Activated CD4-positive, alpha-beta T cell treated with anti-CD3 and anti-CD28 coated beads, Interleukin-2, amount 10 ng/mL, durations not matched to agents 24 days and 14 days (primary cell): ENCODE measurements at places on chromosomes 1 and 21. TPM values are rescaled to one million over a fixed set of nuclear protein-coding genes. Genes with fewer than 3 reads are reported as not detected.
A peak's percentile ranks its signal among the peaks of the same experiment; 100 is the strongest.

GRCh38 chr1:12179111-12179519, 12.3 kb downstream of the TNFRSF1B start:
- DNase-seq = peak; percentile 92

DNA sequence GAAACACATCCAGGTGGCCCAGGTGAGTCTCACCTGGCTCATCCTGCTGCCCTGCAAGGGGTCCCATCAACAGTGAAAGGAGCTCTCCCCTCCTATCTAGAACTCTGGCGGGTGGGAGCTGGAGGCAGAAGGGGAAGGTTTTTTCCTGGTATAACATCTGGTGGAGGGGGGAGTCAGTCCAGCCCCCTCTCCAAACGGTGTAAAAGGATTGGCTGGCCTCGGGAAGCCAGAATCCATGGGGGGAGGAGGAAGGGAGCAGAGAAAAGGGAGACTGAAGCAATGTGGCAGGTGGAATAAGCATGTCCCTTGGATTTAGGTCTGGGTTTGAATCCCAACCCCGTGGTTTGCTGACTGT, 1.2 kb upstream of the CAMK2N1 start:
- DNase-seq = no peak

GRCh38 chr1:35171579-35171978, 21.4 kb downstream of the SFPQ start:
- DNase-seq = no peak

The UBAP2L gene
- 277 and 281 TPM in 2 replicates for total RNA-seq

GRCh38 chr1:232628335-232629249, 1.3 kb downstream of the SIPA1L2 start:
- DNase-seq = no peak

GRCh38 chr1:94334764-94335163, 83.4 kb upstream of the ABCD3 start:
- DNase-seq = no peak

The SPRR2A gene
- not detected in 2 replicates for total RNA-seq

GRCh38 chr1:200301152-200301551, 108.7 kb downstream of the ZNF281 start:
- no peak for DNase-seq

The LCE2A gene
- not detected in 2 replicates for total RNA-seq

GRCh38 chr1:112504661-112505399, 3.9 kb upstream of the WNT2B start:
- DNase-seq = no peak

DNA sequence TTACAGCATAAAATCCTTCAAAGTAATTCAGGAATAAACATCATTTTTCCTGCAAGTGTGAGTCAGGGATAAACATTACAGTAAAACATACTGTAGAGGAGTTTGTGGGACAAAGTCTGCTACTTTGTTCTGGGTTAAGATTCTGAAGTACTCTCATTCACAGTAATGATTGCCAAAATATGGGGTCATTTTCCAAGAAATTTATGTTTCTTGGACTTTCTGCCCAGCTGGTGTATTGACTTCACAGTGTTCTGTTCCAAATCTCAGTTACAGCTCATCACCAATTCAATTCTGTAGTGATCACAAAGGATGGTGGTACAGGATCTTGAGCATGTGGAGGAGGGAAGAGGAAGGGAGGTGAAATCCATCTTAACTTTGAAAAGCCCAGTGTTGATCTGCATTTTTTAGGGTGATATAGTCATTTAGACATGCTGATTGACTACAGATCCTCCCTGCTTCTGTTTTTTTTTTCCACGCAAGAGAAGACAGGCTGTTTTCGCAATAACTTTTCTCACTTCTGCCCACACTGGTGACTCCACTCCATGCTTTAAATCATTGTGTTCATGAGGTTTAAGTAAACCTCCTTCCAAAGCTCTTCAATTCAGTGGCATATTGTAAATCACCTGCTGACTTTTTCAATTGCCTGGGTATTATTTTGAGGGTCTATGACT, 60.4 kb upstream of the C1orf53 start:
- no peak for DNase-seq

DNA sequence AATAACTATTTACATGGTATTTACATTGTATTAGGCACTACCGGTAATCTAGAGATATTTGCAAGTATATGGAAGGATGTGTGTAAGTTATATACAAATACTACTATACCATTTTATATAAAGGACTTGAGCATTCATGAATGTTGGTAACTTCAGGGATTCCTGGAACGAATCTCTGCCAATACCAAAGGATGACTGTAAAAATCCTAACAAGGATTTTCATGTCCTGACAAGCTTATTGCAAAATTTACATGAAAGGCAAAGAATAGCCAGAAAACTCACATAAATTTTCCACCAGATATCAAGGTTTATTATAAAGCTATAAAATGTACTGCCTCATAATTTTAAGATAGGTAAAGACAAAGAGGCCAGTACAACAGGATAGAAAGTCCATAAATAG, 325.2 kb upstream of the NRIP1 start:
- DNase-seq = no peak

- DNase-seq = no peak
Measured at GRCh38 chr1:192826791-192827546, 18.1 kb downstream of the RGS2 start.

The CYP4Z1 gene
- not detected in 2 replicates for total RNA-seq

The CNKSR1 gene
- total RNA-seq = 4.0 and 6.2 TPM in 2 replicates

The TINAGL1 gene
- not detected in 2 replicates for total RNA-seq

- peak; percentile 95 for DNase-seq
Measured at GRCh38 chr1:93846206-93846991, 32.6 kb downstream of the DNTTIP2 start.

DNA sequence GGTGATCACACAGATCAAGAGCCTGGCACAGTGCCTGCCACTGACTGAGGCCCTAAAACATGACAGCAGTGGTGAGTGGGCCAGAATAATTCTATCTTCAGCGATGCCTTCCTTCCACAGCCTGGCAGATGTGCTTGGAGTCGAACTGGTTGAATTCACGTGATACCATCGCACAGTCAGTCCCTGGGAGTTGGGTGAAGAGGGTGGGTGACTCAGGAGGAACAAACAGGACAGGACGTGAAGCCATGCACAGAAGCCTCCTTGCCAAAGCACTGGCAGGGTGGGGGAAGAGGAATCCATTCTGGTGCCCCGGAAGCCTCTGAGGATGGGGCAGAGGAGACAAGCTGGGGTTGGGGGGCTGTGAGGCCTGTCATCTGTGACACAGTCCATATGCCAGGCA, 80.3 kb upstream of the WNT4 start:
- no peak for DNase-seq

DNA sequence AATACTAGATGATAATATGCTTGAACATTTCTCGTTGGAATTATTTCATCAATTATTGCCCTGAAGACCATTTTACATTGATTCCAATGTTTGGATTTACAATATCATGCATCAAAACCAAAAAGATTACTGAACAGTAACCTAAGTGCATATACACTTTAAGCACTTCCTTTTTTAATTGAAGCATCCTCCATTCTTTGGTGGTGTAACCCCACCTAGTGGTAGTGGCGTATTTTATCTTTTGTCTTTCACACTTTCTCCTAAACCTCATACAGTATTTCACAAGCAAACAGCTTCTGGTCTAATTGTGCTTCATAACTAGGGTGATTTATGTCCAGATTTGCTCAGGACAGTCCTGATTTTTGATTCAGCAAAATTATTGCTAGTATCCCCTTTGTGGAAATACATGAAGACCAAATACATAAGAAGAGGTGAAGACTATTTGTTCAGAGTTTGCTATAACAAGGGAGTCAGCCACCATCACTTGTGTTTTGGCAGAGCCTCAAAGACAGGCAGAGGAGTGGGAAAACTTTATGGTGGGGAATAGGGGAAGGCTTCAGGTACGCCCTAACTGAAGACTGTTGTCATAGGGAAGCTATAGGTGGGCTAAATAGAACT, 3.4 kb upstream of the NVL start:
- peak; percentile 84 for DNase-seq

- no peak for DNase-seq
Measured at GRCh38 chr1:59367301-59368007, 70.6 kb downstream of the FGGY start.

The S100A9 gene
- not detected in 2 replicates for total RNA-seq

- DNase-seq = no peak
Measured at GRCh38 chr1:46755121-46755520, 36.2 kb upstream of the EFCAB14 start.

The TTC13 gene
- 22.7 and 23.8 TPM in 2 replicates for total RNA-seq

DNA sequence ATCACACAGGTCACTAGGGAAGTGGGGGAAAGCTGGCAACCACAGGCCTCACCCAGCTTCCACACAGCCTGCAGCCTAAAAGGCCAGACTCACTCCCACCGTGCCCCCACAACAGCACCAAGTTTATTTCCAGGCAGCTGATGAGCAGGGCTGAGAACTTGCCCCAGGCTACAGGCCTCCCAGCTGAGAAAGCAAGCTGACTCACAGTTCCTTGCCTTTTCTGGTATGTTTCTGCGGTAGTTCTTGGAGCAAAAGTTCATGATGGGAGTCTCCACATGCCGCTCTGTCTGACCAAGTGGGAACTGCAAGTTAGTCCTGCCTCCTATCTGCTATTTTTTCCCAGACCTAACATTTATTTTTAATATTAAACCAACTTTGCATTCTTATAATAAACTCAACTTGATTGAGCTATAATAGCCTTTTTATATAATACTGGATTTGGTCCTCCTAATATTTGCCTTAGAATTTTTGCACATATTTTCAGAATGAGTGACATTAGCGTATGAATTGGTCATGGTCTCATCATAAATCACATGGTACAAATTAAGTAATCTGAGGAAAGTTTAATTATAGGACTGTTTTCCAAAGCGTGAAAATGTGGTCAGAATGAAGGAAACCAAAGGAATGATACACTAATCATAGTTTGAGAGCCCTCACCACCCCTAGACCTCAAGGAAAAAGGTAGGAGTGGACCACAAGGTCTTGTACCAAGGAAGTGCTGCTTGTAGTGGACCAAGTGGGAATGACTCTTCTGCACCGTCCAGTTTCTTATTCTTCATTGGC, 30.7 kb downstream of the RPAP2 start:
- no peak for DNase-seq

DNA sequence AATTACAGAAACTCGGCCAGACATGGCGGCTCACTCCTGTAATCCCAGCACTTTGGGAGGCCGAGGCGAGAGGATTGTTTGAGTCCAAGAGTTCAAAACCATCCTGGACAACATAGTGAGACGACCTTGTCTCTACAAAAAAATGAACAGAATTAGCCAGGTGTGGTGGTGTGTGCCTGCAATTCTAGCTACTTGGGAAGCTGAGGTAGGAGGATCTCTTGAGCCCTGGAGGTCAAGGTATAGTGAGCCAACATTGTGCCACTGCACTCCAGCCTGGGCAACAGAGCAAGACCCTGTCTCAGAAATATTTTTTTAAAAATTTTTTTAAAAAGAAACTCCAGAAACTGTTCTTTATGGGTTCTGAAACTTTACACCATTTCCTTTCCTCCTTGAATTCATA, 38.4 kb upstream of the IFNGR2 start:
- DNase-seq = no peak

- DNase-seq = no peak
Measured at GRCh38 chr1:162040001-162040400, 16.3 kb upstream of the OLFML2B start.

The FAM72C gene
- total RNA-seq = 16.9 and 17.3 TPM in 2 replicates

DNA sequence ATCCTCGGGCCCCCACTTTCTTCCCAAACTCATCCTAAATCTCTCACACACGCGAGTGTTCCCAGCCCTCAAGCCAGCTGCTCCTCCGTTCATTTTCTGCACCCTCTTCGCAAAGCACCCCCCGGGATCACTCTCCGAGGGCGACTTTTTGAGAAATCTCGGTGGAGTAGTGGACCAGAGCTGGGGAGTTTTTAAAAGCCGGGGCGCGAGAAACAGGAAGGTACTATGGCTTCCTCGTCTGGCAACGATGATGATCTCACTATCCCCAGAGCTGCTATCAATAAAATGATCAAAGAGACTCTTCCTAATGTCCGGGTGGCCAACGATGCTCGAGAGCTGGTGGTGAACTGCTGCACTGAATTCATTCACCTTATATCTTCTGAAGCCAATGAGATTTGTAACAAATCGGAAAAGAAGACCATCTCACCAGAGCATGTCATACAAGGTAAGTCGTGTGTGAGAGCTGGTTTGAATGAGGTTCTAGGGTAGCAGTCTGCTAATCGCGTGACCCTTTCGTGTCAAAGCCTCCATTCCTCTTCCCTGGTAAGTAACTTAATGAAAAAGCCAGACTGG, 800 bp downstream of the DR1 start:
- DNase-seq = peak; percentile 82

The LCE6A gene
- not detected in 2 replicates for total RNA-seq

The DFFA gene
- 57.4 and 58.2 TPM in 2 replicates for total RNA-seq

GRCh38 chr1:40853885-40854170, 8.3 kb downstream of the CITED4 start:
- no peak for DNase-seq

GRCh38 chr1:177854951-177855350, 114.9 kb downstream of the SEC16B start:
- no peak for DNase-seq

DNA sequence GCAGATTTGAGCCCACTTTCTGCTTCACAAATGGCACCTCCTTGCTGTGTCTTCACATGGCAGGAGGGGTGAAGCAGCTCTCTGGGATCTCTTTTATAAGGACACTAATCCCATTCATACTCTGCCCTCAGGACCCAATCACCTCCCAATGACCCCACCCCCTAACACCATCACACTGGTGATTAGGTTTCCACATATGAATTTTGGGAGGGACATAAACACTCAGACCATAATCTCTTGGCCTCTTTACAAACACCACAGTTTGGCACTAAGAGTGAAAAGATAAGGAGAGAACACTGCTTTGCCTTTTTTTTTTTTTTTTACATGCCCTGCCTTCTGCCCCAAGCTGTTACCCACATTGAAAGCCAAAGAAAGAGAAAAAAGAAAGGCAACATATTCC, 166.2 kb upstream of the NFIA start:
- DNase-seq = no peak

GRCh38 chr1:158999316-159000069, 10.2 kb upstream of the IFI16 start:
- DNase-seq = no peak

The ZSCAN20 gene
- 2.0 and 2.8 TPM in 2 replicates for total RNA-seq

The CLCA2 gene
- total RNA-seq = not detected in 2 replicates

DNA sequence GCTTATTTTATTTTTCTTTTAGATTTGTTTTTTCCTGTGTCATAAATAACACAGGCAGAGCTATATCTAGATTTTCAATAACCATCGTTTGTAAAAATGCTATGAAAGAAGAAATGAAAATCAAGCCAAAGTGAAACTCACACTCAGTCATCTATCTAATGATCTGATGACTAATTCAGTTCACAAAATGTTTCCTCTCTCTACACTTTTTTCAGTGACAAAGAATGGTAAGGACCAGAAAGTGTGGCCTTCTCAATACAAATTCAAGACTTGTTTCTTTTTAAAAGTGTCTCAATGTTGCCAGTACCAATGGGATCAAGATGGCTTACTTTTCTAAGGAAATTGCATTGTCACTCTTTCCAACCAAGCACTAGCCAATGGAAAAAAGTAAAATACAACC, 282.8 kb upstream of the PKN2 start:
- DNase-seq = no peak

- DNase-seq = peak; percentile 85
Measured at GRCh38 chr21:35226968-35227744, 178.1 kb upstream of the RUNX1 start.

- no peak for DNase-seq
Measured at GRCh38 chr1:221117548-221117951, 238.3 kb downstream of the HLX start.
